M059J (cell line): ENCODE measurements at places on chromosomes 1 and 21.
A peak's percentile ranks its signal among the peaks of the same experiment; 100 is the strongest.

GRCh38 chr1:172533513-172534151, 682 bp downstream of the SUCO start:
- peak; percentile 57 for DNase-seq

DNA sequence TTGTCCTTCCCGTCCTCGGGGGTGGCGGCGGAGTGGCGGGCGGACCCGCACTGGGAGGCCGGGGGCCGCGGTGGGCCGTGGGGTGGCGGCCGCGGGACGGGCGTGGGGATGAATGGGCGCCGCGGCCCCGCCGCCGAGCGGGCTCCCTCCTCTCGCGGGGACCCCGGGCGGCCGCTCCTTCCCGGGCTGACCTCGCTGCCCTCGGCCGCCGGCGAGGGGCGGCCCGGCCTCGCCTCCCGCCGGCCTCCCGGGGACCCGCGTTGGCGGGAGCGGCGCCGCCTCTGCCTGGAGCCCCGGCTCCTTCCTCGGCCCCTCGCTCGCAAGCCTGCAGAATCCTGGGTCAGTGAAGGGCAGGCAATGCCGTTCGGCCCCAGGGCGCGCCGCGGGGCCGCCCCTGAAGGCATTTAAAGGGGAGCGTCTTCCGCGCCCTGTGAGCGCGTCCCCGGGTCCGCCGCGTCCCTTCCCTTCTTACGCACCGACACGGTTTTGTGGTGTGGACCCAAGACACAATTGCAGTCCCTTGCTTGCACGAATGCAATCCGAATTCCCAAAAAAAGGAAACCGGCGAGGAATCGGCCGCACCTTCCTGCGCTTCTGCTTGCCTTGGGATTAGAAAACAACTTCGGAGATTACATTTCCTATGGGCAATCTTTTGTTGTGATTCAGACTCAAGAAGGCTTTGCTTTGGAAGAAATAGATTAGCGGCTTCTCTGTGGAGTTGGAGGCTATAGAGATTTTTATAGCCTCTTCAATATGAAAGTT, 776 bp downstream of the ITSN1 start:
- peak; percentile 61 for DNase-seq

GRCh38 chr1:206814716-206815341, 42.5 kb upstream of the IL10 start:
- peak; percentile 72 for DNase-seq

DNA sequence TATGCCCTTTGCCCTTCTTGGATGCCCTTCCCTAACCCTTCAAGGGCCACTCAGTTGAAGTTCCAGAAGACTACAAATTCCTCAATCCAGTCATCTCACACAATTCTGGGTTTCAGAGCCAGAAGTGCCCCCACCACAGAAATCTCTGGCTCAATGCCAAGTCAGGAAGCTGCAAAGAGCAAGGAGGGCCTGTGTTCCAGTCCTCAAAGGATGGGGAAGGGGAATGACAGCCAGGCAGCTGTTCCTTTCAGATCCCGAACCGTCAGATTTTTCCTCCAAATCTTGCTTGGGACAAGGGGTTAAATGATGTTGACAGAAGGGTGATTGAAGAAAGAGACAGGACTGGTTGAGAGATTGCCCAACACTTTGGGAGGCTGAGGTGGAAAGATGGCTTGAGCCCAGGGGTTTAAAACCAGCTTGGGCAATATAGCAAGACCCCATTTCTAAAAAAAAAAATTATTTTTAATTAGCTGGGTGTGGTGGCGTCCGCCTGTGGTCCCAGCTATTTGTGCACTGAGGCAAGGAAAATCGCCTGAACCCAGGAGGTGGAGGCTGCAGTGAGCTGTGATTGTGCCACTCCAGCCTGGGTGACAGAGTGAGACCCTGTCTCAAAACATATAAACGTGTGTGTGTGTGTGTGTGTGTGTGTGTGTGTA, 716 bp upstream of the HPDL start:
- no peak for DNase-seq

GRCh38 chr1:46830665-46831322, 31.9 kb downstream of the CYP4B1 start:
- DNase-seq = no peak

- DNase-seq = no peak
These were observed 6.5 kb downstream of the ZP4 start for GRCh38 chr1:237884237-237884636.

- DNase-seq = no peak
These were observed 94.2 kb downstream of the CACNA1E start for GRCh38 chr1:181577475-181577874.

- no peak for DNase-seq
These were observed 85.9 kb upstream of the PUM1 start for GRCh38 chr1:31151402-31151801.

DNA sequence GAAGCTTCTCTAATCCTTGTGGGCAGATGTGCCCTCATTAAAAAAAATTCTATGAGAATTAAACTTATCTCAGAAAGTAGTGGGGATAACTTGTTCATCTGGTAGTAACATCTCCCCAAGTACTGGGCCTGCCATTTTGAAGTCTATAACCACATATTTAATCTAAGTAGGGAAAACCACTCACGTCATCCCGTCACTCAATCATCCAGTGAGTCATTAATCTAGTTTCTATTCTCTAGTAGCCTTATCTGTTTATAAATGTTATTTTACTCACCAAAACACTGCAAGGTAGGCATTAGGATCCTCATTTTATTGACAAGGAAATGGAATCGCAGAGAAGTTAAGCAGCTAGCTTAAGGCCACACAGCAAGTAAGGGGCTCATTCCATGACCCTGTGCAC, 221.9 kb downstream of the ATG4C start:
- peak; percentile 34 for DNase-seq
